Chondrocyte (in vitro differentiated cells): ENCODE measurements at places on chromosomes 5 and 9.
A peak's percentile ranks its signal among the peaks of the same experiment; 100 is the strongest.

DNA sequence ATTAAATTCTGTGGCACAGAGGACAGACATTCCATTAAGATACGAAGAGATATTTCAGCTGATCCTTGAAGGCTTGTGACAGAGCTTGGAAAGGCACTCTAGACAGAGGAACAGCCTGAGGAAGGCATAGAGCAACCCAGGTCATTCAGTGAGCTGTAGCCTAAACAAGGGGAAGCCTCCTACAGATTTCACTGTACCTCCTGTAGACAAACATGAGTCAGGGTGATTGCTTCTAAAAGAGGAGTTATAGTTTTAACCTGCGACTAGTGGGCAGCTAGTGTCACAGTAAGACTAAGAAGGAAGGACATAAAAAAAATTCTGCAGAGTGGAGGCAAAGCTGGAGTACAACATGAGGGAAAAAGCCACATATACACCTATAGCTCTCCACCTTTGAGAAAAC, 43.5 kb upstream of the ANKDD1B start:
- no peaks in the 10 kb centered on the region for H3K27me3 ChIP-seq
- H3K36me3 ChIP-seq, result peaks cover 12% of the 10 kb centered on the region
- peak overlapping the region; percentile 14 for H3K4me3 ChIP-seq

DNA sequence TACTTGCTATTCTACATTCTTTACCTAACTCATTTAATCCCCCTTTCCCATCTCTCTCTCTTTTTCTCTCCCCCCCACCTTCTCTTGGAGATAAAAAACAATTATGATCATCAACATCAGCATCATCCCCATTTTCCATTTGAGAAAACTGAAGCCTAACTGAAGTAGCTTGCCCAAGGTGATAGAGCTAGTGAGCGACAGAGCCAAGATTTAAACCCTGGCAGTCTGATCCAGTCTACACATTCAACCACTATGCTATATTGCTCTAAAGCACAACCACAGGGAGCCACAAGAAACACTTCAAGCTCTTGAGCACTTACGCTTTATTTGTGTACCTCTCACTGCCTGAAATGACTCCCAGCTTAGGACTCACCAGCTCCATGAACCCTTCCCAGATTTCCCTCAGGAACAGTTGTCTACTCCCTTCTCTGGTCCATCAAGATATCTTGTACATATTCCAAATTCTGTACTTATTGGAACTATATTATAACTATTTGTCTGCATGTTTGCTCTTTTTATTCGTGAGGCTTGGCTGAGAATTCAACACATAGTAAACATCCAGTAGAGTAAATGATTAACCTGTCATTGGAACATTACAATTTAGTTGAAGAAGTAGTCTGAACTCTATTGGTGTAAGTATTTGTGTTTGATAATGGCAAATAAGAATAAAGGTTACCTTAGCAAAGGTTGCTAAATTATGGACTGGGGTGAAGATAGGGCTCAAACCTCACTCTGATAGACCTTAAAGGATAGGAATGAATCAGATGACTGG, 164.8 kb downstream of the EFNA5 start:
- H3K27me3 ChIP-seq, result no peaks in the 10 kb centered on the region
- no peaks in the 10 kb centered on the region for H3K36me3 ChIP-seq
- H3K4me1 ChIP-seq, result peaks cover 9% of the 10 kb centered on the region
- no peak overlapping the region for H3K4me3 ChIP-seq
- DNase-seq, result no peak

GRCh38 chr5:85663708-85664031, 954.1 kb upstream of the COX7C start:
- no peak overlapping the region for H3K27ac ChIP-seq
- H3K4me3 ChIP-seq, result no peak overlapping the region
- no peaks in the 10 kb centered on the region for H3K36me3 ChIP-seq
- DNase-seq, result no peak
- H3K4me1 ChIP-seq, result no peaks in the 10 kb centered on the region

DNA sequence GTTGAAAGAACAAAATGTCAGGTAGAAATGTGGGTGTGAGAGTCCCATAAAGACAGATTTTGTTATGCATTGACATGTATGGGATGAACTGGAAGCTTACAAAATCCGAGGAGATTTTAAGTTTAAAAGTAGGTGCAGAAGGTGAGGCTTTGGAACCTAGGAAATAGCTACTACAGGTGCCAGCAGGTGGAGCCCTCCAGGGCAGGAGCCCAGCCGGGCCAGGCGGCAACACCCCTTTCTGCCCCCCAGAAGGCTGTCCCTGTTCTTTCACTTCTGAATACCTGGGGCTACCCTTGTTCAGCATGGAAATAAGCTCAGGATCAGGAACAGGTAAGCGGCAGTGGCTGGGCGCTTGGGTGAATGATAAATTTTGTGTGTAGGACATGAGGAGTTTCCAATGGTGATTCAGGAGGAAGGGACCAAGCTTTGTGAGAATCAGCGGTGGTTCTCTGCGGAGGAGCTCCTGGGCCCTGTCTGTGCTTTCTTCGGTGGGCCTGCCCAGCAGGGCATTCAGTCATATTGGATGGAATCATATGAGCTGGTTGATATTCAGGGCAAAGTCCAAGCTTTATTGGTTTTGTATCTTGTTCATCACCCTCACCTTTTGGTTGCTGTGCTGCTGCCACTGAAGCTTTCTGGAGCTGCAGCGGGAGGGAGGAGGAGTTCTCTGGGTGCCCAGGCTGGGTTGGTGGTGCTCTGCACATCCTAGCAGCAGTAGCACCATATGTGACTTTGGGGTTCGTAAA, 12.3 kb downstream of the PCBD2 start:
- no peak for DNase-seq
- H3K36me3 ChIP-seq, result peaks cover 6% of the 10 kb centered on the region
- H3K4me1 ChIP-seq, result no peaks in the 10 kb centered on the region
- no peak overlapping the region for H3K4me3 ChIP-seq

- H3K36me3 ChIP-seq, result no peaks in the 10 kb centered on the region
- H3K4me1 ChIP-seq, result no peaks in the 10 kb centered on the region
- H3K4me3 ChIP-seq, result no peak overlapping the region
- no peak overlapping the region for H3K27ac ChIP-seq
- DNase-seq, result no peak
Measured at GRCh38 chr9:106772523-106773290, 90.3 kb upstream of the ZNF462 start.

DNA sequence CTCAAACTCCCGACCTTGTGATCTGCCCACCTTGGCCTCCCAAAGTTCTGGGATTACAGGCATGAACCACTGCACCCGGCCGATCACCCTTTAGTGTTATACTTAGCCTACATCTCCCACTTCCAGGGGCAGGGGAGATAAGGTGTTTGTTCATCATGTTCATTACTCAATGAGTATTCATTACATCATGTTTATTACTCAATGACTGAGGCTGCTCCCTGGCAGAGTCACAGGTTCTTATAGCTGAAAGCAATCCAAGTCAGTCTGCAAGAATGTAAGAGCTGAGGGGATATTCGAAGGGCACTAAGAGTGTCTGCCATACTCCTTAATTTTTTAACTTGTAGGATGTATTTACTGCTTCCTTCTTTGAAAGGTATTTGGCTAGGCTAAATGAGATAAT, 214.2 kb downstream of the SPATA31D1 start:
- H3K4me1 ChIP-seq, result no peaks in the 10 kb centered on the region
- H3K27ac ChIP-seq, result no peak overlapping the region
- no peak overlapping the region for H3K4me3 ChIP-seq
- H3K27me3 ChIP-seq, result peaks cover 5% of the 10 kb centered on the region
- DNase-seq, result no peak

- no peaks in the 10 kb centered on the region for H3K36me3 ChIP-seq
- peaks cover 42% of the 10 kb centered on the region for H3K4me1 ChIP-seq
- H3K27ac ChIP-seq, result peak overlapping the region; percentile 67
- no peak overlapping the region for H3K4me3 ChIP-seq
Measured at GRCh38 chr9:8365029-8365428, 565.5 kb upstream of the DMAC1 start.
